ENCODE measurements at places on chromosomes 6 and 20. TPM values are rescaled to one million over a fixed set of nuclear protein-coding genes. Genes with fewer than 3 reads are reported as not detected.

- DNase-seq: no peak
- no peak overlapping the region for H3K4me3 ChIP-seq
- peaks cover 6% of the 10 kb centered on the region for H3K4me1 ChIP-seq
- no peak overlapping the region for H3K27ac ChIP-seq
These were observed 275.1 kb downstream of the CDC5L start for GRCh38 chr6:44662461-44663121.

DNA sequence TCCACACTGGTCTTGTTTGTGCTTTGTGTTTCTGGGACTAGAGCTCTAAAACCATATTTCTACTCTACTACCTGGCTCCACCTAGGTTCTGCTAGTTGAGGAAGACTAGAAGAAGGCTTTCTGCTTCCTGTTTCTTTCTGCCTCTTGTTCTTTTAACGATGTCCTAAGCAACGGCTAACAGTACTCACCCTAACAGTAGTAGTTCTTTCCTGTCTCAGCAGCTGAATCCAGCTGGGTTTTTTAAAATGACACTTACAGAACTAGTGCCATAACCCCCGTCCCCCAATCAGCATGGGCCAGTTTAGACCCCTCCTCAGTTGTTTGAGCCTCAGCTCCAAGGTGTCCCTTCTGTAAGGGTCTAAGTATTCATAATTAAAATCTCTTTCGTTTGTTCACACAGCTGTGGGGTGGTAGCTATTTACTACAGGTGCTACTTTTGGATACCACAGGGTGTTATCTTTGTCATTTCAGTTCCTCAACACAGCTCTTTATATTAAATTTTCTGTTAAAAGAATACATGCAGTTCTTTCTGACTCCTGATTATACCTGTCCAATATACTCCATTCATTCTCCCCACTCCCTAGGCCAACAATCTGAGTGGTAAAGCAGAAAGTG, 790.2 kb downstream of the DHX35 start:
- no peak overlapping the region for H3K4me3 ChIP-seq
- no peaks in the 10 kb centered on the region for H3K27me3 ChIP-seq
- DNase-seq: no peak
- H3K36me3 ChIP-seq: no peaks in the 10 kb centered on the region
- H3K4me1 ChIP-seq: no peaks in the 10 kb centered on the region

The SLC22A23 gene
- 16.9 TPM for total RNA-seq

GRCh38 chr6:134176264-134176975, 124.0 kb upstream of the SLC2A12 start:
- H3K4me3 ChIP-seq: peak overlapping the region; percentile 93
- no peaks in the 10 kb centered on the region for H3K27me3 ChIP-seq
- H3K27ac ChIP-seq: peak overlapping the region; percentile 98
- H3K4me1 ChIP-seq: peaks cover 35% of the 10 kb centered on the region

DNA sequence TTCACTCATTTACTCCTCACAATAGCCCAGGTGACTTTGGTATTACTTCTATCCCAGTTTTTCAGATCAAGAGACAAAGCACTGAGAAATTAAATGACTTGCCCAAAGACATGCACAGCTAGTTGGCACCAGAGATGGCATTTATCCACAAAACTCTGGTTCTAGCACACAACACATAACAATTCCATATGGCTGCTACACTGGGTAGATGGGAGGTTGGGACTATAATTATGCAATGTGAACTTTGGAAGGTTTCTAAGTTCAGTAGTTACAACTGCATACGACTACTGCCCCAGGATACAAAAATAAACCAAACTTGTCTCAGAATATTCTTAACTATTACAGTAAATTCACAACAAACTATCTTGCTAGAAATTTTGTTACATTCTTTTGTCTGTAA, 54.2 kb upstream of the MLIP start:
- no peak overlapping the region for H3K4me3 ChIP-seq
- peaks cover 20% of the 10 kb centered on the region for H3K4me1 ChIP-seq
- no peak for DNase-seq

- H3K4me3 ChIP-seq: no peak overlapping the region
- no peak overlapping the region for H3K27ac ChIP-seq
- no peaks in the 10 kb centered on the region for H3K36me3 ChIP-seq
- DNase-seq: no peak
- H3K4me1 ChIP-seq: no peaks in the 10 kb centered on the region
- H3K27me3 ChIP-seq: no peaks in the 10 kb centered on the region
These were observed 46.3 kb downstream of the FAM83B start for GRCh38 chr6:54892831-54893230.

DNA sequence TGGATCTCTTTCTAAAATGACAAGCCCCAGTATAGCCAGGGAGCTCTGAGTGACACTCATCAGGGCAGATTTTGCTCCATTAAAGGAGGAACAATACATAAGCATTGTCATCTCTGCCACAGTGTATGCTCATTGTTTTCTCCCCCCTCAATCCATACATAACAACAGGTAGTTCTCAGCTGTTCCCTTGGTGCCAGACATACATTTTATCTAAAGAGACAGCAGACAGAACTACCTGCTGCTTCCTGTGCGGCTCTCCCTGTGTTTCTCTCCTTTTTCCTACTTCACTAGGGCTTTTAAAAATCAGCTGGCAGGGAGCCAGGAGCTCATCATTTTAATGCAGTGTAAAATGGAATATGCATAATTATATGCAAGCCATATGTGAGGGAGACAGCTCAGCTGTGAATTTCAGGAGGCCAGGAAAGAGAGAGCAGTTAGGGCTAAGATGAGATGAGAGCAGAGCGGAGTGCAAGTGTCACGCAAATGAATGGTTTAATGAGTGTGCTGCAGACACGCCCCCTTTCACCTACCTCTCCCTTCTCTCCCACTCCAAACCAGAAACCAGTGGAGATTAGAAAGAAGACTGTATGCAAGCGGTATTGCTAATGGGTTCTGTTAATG, 96.0 kb downstream of the SOBP start:
- DNase-seq: no peak
- H3K4me3 ChIP-seq: no peak overlapping the region
- H3K36me3 ChIP-seq: no peaks in the 10 kb centered on the region
- no peaks in the 10 kb centered on the region for H3K27me3 ChIP-seq

GRCh38 chr6:136446579-136447187, 103.5 kb downstream of the MAP7 start:
- DNase-seq: no peak
- H3K36me3 ChIP-seq: no peaks in the 10 kb centered on the region
- H3K4me3 ChIP-seq: no peak overlapping the region

DNA sequence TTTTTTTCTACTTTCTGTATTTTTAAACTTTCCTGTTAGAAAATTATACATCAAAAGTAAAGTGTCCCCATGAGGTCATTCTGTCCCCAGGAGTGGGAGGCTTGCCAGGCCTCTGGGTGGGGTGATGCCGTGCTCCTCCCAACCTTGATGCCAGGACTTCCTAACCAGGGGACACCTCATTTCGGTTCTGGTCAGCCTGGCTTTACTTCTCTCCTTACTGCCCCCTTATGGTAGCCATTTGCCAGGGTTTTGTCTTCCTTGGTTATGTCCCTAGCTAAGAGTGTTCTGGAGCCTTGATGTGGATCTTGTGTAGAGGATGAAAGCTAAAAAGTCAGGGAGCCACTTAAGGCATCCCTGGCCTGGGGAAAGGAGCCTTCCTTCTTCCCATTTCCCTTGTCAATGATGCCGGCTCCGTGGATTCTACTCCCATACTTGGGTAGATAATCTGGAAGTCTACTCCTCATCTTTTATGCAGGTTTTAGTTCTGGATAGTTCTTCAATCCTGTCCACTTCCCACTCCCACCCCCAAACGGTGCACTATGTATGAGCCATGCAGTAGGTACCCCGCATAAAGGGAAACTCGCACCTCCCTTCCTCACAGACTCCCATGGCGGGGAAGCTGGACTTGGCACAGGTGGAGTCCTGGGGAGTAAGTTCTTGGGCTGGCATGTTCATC, 164.1 kb upstream of the SALL4 start:
- no peak overlapping the region for H3K27ac ChIP-seq
- no peak overlapping the region for H3K4me3 ChIP-seq
- H3K4me1 ChIP-seq: no peaks in the 10 kb centered on the region
- H3K27me3 ChIP-seq: no peaks in the 10 kb centered on the region
- DNase-seq: peak; percentile 55

DNA sequence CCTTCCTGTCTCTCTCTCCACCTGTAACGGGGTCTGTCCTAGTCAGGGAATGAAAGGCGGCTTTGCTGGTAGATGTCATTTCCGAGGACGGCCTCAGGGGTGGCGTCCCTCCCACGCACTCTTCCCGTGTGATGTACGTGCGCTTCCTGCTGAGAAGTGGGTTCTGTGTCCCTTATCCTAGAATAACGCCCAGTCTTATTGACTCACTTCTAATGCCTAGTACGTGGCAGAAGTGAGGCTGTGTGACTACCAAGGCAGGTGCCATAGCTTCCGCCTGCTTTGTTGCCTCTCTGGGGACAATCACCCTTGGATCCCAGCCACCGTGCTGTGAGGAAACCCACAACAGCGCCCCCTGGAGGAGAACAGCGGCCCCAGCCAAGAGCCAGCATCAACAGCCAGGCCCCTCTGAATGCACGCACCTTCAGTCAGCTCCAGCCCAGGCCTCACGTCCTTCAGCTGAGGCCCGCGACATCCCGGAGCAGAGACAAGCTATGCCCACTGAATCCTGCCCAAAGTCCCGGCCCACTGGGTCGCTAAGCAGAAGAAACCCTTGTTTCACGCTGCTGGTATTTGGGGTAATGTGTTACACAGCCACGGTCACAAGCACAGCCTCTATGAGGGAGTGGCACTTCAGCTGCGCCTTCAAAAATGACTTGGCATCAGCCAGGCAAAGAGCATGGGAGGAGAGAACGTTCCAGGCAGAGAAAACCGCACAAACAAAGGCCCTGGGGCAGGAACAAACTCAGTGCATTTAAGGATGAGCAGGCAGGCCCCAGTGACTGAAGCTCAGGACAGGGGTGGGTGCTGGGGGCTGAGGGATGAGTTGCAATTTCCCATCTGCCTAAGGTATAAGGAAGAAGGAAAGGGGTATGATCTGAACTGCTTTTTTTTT, 224.2 kb downstream of the NFATC2 start:
- no peak overlapping the region for H3K4me3 ChIP-seq
- no peak overlapping the region for H3K27ac ChIP-seq
- no peaks in the 10 kb centered on the region for H3K27me3 ChIP-seq
- DNase-seq: peak; percentile 48

- H3K27me3 ChIP-seq: no peaks in the 10 kb centered on the region
- DNase-seq: no peak
- no peaks in the 10 kb centered on the region for H3K4me1 ChIP-seq
- H3K36me3 ChIP-seq: no peaks in the 10 kb centered on the region
- H3K27ac ChIP-seq: no peak overlapping the region
- no peak overlapping the region for H3K4me3 ChIP-seq
These were observed 134.0 kb downstream of the THBS2 start for GRCh38 chr6:169119669-169120068.

The DEFB129 gene
- not detected for total RNA-seq

- DNase-seq: peak; percentile 67
- H3K27me3 ChIP-seq: no peaks in the 10 kb centered on the region
- H3K27ac ChIP-seq: peak overlapping the region; percentile 91
- H3K4me3 ChIP-seq: peak overlapping the region; percentile 84
- peaks cover 44% of the 10 kb centered on the region for H3K4me1 ChIP-seq
These were observed 3.9 kb downstream of the SDC4 start for GRCh38 chr20:45344168-45344860.

DNA sequence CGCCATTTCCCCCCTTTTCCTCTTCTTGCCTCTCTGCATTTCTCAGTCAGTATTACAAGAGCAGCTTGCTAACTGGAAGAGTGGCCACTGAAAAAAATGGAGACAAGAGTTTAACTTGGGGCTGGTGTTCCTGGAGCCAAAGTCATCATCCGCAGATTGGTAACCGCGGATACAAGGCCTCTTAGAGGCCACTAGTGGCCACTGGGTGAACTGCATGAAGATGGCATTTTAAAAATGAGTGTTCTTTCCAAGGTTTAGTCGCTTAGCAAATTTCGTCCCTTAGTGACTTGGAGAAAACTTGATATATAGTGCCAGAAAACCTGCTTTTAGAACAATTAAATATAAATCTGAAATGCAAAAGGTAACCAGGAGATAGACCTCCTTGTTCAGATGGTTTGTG, 4.8 kb downstream of the F13A1 start:
- no peak overlapping the region for H3K27ac ChIP-seq
- H3K4me3 ChIP-seq: no peak overlapping the region
- no peaks in the 10 kb centered on the region for H3K36me3 ChIP-seq
- no peaks in the 10 kb centered on the region for H3K27me3 ChIP-seq
- no peaks in the 10 kb centered on the region for H3K4me1 ChIP-seq
- DNase-seq: no peak

DNA sequence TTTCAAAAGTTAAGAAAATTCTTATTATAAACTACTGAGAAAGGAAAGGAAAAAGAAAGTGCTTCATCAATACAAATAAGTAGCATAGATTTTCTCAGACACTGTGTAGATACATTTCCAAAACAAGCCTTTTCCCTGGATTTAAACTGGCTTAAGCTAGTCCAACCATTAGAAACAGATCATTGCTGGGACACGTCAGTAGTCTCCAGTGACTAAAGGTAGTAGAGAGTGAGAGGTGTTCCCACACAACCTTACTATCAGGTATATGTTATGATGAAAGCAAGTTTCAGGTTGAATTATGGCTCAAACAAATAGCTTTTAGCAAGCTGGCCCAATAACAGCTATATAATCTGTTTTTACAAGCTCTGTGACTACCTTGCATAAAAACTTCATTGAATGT, 47.3 kb upstream of the SLC2A12 start:
- H3K27me3 ChIP-seq: no peaks in the 10 kb centered on the region
- DNase-seq: no peak
- no peaks in the 10 kb centered on the region for H3K36me3 ChIP-seq

DNA sequence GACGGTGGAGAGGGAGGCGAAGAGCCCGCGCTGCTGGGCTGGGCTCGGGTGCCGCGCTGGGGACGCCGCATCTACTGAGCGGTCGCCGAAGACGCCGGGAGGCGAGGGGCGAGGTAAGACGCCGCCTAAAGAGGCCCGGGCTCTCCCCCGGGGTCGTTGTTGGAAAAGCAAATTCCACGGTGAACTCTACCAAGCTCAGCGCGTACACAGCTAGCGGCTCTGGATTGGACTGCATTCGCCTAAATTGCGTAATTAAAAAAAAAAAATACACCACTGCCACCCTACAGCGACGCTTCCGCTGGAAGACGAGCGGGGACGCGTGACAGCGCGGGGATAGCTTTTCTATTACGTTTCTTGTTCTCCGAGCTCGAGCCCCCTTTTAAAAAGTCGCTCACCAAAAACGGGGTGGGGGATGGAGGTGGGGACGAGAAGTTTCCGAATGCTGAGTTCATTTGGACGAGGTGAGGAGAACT, 92.0 kb upstream of the PRDM1 start:
- peak; percentile 51 for DNase-seq
- H3K36me3 ChIP-seq: no peaks in the 10 kb centered on the region

DNA sequence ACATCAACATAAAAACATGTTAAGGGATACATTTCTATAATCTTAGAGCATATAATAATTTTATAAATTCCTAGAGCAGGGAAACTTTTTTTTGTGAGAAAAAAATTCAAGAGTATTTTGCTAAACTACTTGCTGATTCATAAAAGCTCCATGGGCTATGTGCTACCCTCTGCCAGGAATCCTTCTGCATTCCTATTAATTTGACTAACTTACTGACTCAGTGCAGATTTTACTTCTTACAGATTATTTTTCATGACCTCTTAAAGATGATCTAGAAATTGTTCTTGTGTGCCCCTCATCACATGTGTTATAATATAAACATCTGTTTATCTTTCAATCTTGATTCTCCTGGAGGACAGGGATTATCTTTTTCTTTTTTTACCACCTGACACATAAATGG, 5.7 kb downstream of the VTA1 start:
- H3K4me3 ChIP-seq: no peak overlapping the region
- H3K36me3 ChIP-seq: no peaks in the 10 kb centered on the region
- peaks cover 9% of the 10 kb centered on the region for H3K4me1 ChIP-seq
- H3K27ac ChIP-seq: no peak overlapping the region
